ENCODE measurements at places on chromosomes 3 and 15.

GRCh38 chr3:62446337-62446940 lies 73.1 kb upstream of the FEZF2 start:
- DNase-seq = no peak

DNA sequence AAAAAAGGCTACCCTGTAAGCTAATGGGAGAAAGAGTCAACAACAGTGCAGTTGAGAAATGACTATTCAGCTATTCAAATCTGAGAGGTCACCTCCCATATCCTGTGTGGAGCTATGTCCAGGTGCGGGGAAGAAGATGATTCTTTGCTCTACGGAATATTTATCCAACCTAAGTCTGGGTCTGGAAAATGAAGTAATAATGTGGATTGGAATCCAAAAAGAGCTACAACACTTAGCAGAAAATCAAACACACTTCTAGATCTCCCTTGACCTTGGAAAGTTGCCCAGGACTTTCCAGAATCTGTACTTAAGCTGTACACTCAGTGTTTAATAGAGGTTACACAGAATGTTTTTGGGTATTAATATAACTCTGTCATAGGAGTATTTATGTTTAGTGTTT lies 251.9 kb downstream of the NAALADL2 start:
- no peak for DNase-seq

DNA sequence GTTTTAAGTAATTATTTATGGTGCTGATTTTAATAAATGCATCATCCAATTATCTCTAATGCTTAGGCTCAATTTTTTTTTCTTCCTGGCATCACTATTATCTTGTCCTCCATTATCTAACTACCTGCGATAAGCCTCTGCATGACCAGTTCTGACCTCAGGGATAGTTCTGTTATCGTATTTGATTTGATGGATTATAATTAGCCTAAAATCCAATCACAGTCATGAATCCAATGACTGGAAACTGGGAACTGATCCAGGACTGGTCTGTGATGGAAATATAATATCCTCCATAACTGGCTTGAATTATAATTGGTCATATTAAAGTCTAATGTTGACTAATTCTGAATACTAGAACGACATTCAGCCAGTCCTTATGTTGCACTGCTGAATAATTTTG lies 1.1 kb downstream of the MYH15 start:
- no peak for DNase-seq

DNA sequence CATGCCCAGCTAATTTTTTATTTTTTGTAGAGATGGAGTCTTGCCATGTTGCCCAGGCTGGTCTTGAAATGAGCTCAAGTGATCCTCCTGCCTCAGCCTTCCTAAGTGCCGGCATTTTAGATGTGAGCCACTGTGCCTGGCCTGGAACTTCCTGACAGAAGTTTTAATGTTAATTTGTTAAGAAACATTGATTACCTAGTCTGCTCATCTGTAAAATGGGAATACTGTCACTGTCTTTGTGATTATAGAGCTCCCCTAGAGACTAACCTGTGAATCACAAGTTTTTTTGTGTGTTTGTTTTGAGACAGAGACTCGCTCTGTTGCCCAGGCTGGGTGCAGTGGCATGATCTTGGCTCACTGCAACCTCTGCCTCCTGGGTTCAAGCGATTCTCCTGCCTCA lies 4.3 kb upstream of the EIF3J start:
- no peak for DNase-seq

DNA sequence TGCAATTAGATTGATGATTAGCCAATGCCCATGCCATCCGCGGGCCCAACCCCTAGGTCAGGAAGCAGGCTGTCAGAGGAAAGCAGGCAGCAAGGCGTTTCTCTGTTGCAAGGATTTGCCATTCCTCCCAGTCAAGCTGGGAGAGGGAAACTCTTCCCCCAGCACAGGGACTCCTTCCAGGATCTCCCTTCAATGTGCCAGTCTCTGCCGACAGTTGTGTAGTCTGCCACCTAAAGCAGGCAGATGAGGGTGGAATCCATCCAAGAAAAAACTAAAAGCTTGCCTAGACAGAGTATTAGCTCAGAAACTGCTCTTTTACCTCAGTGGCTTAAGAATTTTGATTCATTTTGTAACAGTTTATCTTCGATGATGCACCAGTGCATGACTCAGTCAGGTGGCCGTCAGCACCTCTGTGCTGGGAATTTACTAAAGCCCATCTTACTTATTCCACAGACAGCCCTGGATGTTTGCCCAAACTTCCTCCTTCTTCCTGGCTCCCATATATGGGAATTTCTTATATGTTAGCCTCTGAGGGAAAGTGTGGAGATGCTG lies 501.5 kb upstream of the THBS1 start:
- no peak for DNase-seq

GRCh38 chr15:99953886-99954285 lies 220.6 kb upstream of the LYSMD4 start:
- no peak for DNase-seq

DNA sequence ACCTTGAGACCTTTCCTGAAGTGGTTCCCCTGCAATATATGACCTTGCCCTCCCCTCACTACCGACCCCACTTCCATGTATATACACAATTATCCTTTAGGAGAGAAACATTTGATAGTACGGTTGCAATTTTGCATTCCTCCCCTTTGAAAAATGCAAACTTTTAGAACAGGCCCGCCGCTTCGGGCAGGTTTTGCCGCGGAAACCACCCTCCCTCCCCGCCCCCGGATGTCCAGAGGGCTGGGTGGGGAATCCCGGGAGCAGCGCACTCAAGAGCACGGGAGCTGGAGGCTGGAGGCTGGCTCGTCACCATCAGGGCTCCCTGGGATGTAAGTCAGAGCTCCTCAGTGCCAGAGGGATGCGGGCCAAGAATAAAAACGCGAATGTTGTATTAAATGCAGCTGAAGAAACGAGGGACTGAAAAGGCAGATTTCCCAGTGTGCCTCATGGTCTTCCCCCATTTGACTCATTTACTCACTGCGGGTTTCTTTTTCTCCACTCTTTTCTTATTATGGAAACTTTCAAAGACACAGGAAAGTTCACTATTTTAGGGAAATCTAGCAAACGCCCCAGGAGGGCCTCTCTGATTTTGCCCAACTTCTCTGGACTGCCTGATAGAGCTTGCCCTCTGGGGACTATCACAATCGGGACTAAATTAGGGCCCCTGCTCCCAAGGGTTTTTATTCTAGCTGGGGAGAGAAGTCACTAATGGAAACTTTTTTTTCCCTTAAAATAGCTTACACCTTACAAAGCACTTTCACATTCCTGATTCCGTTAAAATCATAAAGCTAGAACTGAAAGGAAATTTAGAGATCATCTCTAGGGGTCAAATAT lies 2.9 kb upstream of the USP3 start:
- DNase-seq = no peak

DNA sequence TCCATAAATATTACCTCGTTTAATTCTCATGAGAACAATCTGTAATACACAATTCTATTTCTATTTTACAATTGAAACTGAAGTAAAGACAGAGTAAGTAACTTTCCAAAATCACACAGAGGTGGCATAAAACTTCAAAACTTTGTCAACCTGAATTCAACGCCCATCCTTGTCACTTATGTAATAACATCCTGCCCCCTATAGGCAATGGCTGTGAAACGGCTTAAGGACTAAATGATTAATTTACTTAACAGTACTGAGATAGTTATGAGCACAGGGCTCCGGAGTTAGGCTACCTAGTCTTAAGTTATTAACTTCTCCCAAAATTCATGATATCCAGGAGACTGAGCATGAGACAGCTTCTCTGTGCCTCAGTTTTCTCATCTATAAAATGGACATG lies 293.1 kb upstream of the CHRM5 start:
- peak; percentile 1 for DNase-seq

DNA sequence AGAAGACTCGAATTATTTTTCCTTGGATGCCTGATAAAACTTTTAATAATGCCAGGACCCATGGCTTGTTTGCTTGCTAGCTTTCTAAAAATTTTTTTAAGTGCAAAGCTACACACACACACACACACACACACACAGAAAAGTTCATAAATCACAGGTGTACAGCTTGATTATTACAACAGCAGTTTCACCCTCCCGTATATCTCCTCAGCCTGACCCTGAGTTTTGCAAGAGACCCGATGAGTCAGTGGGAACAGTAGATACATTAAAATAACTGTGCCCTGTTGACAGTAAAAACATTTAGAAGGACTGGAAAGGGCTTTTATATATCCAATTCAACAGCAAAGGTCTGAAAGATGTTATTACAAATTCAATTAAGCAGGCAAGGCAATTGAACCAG lies 46.7 kb downstream of the EMC4 start:
- no peak for DNase-seq

GRCh38 chr3:134769287-134769868 lies 25.7 kb upstream of the EPHB1 start:
- DNase-seq = no peak

- no peak for DNase-seq
Measured at GRCh38 chr3:135325726-135326235, 530.7 kb downstream of the EPHB1 start.

DNA sequence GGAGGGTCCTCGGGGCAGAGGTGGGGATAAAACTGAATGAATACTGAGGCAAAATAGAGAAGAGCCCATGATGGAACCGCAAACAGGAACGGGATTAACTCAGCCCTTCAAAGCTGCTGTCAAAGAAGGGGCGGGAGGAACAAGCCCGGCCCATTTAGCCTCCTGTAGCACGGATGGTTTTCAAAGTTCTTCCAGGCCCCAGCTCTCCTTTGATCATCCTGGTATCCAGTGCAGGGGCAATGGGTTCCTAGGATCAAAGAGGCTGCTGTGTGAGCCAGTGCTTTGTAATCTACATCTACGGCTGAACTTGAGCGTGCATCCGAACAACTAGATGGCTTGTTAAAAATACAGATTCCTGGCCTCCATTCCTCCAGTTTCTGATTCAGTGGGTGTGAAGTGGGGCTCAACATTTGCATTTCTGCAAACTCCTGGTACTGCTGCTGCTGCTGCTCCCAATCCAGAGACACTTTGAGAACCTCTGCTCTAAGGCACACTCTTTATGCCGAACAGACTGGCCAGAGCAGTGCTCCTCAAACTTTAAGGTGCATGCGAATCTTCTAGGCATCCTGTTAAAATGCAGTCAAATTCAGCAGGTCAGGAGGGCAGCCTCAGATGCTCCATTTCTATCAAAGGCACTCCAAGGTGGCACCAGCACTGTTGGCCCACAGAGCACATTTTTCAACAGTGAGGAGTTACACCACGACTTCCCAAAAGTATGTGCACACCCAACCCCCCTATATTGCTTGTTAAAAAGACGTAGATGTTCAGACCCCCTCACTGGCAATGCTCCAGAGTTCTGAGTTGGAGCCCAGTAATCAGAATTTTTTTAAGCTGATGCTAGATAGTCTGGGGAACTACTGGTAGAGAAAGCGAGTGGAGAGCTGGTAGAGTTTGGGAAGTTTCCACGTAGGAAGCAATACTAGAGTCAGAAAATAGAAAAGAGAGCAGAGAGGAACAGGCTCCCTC lies 5.6 kb downstream of the GALNT15 start:
- DNase-seq = no peak

- DNase-seq = peak; percentile 37
Measured at GRCh38 chr3:59367150-59367549, 317.3 kb upstream of the CFAP20DC start.

- no peak for DNase-seq
Measured at GRCh38 chr3:9769426-9770275, at the start of gene CAMK1. Gene CAMK1, minus strand, starts transcription at chr3:9769947. Its CDS starts 2,198 bp downstream, at chr3:9767749.

- no peak for DNase-seq
Measured at GRCh38 chr3:43753741-43754715, 63.3 kb downstream of the ABHD5 start.

- no peak for DNase-seq
Measured at GRCh38 chr3:119223511-119223910, 17.2 kb downstream of the B4GALT4 start.

DNA sequence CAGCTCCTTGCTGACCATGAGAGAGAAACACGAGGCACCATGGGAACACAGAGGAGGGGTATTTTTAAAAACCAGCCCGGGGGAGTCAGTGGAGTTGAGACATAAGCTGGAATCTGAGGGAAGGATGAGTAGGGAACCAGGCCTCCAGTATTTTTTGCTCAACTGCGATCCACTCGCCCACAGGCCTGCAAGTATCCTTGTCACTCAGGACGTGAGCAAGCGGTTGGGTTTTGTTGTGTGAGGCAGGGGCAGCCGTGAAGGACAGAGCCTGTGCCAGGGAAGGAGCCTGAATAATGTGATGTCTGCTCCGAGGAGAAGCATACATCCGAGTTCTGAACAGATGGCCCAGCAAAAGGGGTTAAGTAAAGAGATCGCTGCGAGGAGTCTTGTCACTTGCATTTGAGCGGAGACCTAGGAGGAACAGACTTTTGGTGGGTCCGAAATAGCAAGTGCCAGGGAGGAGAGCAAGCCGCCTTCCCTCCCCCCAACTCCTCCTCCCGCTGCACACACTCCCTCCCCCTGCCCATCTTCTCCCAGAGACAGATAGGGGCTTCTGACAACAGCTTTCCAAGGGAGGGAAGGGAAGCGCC lies 20.4 kb upstream of the NTRK3 start:
- DNase-seq = no peak
